Stimulated activated CD4-positive, alpha-beta T cell treated with anti-CD3 and anti-CD28 coated beads, TNF-alpha, amount 100 ng/mL, for 4 hours (primary cell): ENCODE measurements at places on chromosomes 4 and X.

DNA sequence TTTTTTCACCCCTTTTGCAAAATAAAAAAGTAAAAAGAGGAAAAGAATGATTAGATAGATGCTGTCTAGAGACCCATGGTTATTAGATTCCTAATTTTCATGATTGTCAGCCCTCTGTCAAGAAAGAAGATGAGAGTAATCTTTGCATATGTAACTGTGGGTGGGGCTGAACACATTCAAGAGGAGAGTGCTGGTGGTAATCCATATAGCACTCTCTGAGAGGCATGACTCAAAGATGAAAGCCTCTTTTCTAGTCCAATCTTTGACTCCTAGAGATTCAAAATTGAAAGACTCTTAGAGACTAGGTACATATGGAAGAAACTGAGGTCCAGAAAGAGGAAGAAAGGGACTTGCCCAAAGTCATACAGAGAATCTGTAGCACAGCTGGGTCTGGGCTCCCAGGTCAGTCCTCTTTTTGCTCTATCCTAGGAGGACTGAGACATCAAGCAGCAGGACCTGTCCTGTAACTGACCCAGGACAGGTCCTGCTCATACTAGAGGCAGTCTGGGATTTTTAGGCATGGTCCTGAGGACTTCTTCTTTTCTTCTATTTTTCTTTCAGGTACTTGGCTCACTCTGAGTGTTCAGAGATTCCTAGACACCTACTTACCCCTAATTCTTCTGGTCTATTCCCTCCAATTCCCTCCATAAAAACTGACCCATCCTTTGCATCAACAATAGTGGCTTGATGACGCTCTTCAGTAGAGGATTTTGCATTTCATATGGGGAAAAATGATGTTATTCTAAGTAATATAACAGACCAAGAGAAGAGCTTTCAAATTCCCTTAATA is 23.8 kb downstream of the VSIG4 start:
- no peak for DNase-seq

GRCh38 chr4:142752202-142752786 is 93.8 kb downstream of the INPP4B start:
- no peak for DNase-seq

GRCh38 chrX:49053223-49054072 is 5.4 kb upstream of the CCDC120 start:
- peak; percentile 30 for DNase-seq

- no peak for DNase-seq
Measured at GRCh38 chr4:86108137-86108536, 251.7 kb downstream of the MAPK10 start.

- no peak for DNase-seq
Measured at GRCh38 chrX:69203638-69204037, 38.4 kb upstream of the PJA1 start.

DNA sequence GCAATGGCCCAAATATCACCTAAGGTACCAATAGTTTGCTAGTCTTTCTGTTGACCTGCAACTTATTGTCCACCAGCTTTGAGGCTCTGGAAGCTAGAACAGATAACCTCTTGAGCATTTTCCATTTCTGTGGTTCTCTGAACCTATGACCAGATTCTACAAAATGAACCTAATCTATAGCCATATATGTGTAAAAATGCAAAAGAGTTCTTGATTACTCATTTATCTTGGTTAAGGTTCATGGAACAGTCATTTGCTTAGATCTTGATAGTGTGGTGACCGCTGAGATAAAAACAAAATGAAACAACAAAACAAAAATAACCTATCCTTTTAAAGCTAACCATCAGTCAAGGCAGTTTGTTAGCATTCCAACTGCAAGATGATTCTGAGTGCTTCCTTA is 9.3 kb upstream of the GATB start:
- no peak for DNase-seq

DNA sequence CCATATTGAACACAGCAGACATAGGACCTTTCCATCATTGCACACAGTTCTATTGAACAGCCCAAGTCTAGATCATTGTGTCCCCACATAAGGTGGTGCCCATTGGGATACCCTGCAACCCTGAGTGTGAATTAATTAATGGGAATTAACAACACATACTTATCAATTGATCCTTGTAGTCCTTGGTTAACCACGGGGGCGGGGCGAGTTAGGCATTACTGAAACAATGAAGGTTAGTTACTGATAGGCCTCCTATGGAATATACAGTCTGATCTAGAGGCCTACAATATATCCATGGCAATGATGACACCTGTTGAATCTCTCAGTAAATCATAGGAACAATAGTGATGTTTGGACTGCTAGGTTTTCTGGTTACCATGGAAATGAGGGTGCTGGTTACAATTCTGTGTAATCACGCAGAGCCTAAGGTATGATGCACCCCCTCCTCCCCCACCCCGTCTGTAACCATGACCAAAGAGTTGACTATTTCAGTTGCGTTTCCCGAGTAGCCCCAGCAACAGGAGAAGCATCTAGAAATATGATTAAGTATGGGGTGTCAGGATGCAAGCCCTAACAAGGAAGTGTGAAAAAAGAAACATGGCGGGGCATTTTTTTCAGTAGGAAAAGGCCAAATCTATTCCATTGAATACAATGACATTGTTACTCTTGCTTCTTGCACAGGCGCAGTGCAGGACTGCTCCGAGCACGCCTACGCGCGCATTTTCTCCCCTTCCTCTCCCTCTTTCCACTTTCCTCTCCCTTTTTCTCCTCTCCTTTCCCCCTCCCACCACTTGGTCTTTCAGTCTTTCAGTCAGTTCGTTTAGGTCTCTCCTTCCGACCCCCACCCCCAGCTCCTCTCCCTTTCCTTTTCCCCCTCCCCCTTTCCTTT is 677 bp upstream of the NONO start:
- DNase-seq: peak; percentile 30

DNA sequence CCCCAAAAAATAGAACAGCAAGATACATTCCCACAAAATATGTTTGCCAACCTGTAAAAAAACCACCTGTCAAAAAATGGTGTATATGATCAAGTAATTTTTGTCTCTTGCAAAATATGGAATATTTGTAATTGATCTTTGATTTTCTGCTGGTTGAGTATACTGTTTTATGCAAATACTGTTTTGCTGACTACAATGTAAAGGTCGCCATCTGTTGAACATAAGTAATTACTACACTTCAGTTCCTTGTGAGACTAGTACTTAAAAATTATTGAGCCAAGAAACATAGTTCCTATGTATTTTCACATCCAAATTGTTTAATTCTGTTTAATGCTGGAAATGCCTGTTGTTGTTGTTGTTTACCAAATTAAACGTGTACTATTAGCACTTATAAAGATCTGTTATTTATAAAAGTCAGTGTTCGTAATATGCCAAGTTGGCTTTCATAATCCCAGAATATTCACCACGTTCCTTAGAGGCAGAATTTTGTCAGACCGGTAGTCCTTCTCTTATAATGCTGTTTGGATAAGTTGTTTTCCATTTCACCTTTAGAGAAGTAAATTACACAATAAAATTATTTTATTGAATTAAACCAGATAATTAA is 144.2 kb downstream of the PDLIM5 start:
- DNase-seq: no peak

GRCh38 chrX:82648062-82648461 is 860.0 kb upstream of the POU3F4 start:
- DNase-seq: no peak

GRCh38 chr4:41466249-41466648 is 71.7 kb upstream of the LIMCH1 start:
- no peak for DNase-seq

- no peak for DNase-seq
Measured at GRCh38 chr4:142818476-142818875, 27.6 kb downstream of the INPP4B start.

- no peak for DNase-seq
Measured at GRCh38 chr4:189021831-189022230, 882.6 kb downstream of the TRIML1 start.

DNA sequence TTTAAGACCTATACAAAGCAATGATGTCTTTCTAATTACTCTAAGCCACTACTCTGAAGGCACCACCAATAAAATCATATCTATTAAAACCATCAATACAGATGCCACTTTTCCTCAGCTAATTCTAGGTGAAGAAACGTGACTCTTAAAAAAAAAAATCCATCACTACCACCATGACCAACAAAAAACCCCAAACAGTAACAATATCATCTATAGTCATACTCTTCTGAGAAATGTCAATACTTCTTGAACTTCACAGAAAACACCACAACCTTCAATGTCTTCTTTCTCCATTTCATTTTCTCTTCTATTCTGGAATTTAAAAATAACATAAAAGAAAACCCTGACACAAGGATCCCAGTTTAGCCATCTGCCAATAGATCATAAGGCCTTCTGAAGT is 35.7 kb downstream of the CASK start:
- no peak for DNase-seq

GRCh38 chr4:159747983-159748382 is 645.1 kb downstream of the RAPGEF2 start:
- no peak for DNase-seq

- DNase-seq: no peak
Measured at GRCh38 chrX:20217271-20217670, 49.4 kb downstream of the RPS6KA3 start.

DNA sequence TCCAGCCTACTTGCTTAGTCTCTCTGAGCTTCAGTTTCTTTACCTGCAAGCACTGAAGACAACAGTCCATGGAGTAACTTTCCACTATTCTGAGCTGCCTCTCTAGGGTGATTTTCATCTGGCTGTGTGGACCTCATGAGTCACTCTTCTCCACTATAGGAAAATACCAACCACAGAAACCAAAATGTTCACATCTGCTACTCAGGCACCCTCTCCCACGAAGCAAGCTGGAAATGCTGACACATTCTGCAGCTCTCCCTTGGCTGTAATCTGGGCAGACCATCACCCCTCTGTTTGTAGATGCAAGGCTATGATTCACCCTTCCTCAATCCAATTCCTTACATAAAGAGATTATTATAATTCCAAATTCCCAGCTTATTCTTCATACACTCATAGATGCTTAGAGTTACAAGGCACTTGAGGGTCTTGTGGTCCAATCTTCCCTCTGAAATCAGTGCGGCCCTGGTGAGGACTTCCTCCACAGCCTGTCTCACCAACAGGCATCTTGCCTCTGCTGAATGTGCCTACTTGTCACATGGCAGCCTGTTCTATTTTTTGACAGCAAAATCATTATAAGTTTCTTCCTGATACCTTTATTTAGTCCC is 97.0 kb upstream of the LNX1 start:
- no peak for DNase-seq

GRCh38 chr4:173128199-173128890 is 40.3 kb upstream of the GALNT7 start:
- DNase-seq: no peak

GRCh38 chr4:164876700-164877324 is at the start of gene APELA:
Gene APELA (plus strand): TSS chr4:164877178. CDS start chr4:164877332, 154 bp downstream.
- DNase-seq: no peak

GRCh38 chr4:86968547-86968946 is 33.7 kb downstream of the AFF1 start:
- DNase-seq: no peak
